Activated T-cell treated with anti-CD3 and anti-CD28 coated beads, Interleukin-2, amount 50 U/mL, for 72 hours (primary cell): ENCODE measurements at places on chromosomes 12 and 14.

- no peaks in the 10 kb centered on the region for H3K4me1 ChIP-seq
- no peak for DNase-seq
- H3K27ac ChIP-seq, result no peak overlapping the region
- no peaks in the 10 kb centered on the region for H3K27me3 ChIP-seq
- H3K36me3 ChIP-seq, result no peaks in the 10 kb centered on the region
Observed at GRCh38 chr12:117564881-117565280, 203.5 kb upstream of the NOS1 start.

- H3K27me3 ChIP-seq, result no peaks in the 10 kb centered on the region
- H3K27ac ChIP-seq, result no peak overlapping the region
- DNase-seq, result no peak
- no peak overlapping the region for H3K4me3 ChIP-seq
- H3K36me3 ChIP-seq, result no peaks in the 10 kb centered on the region
Observed at GRCh38 chr12:31368666-31369361, 42.9 kb upstream of the SINHCAF start.

DNA sequence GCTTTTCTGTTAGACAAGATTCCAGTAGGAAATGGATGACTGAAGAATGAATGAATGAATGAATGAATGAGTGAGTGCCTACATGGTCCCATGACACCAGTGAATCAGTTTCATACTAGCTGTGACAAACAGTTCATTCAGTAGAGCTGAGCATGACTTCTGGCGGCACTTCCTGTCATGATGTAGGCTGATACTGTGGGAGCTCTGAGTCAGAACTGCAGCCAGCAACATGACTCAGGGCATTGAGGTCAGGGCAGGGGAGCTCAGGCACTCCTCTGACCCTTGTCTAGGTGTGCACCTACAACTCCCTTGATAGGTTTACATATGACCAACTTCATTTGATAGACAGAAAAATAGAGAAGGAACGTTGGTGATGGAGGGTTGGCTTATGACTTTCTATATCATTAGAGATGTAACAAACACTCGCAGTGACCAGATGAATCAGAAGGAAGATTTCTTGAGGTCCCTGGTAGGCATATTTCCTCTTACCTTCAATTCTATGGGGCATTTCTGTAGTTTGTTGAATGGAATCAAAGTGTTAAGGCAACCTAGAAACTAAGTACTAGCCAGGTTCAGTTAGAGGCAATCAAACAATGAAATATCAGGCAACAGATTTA is 139.3 kb upstream of the ARHGAP5 start:
- H3K27ac ChIP-seq, result peak overlapping the region; percentile 24
- peak; percentile 81 for DNase-seq
- H3K27me3 ChIP-seq, result peaks cover 6% of the 10 kb centered on the region
- H3K36me3 ChIP-seq, result no peaks in the 10 kb centered on the region
- peak overlapping the region; percentile 36 for H3K4me3 ChIP-seq

- H3K27me3 ChIP-seq, result peaks cover 5% of the 10 kb centered on the region
- H3K4me3 ChIP-seq, result no peak overlapping the region
- DNase-seq, result no peak
- no peaks in the 10 kb centered on the region for H3K36me3 ChIP-seq
- H3K27ac ChIP-seq, result no peak overlapping the region
Observed at GRCh38 chr12:131095826-131096680, 142.3 kb downstream of the ADGRD1 start.

DNA sequence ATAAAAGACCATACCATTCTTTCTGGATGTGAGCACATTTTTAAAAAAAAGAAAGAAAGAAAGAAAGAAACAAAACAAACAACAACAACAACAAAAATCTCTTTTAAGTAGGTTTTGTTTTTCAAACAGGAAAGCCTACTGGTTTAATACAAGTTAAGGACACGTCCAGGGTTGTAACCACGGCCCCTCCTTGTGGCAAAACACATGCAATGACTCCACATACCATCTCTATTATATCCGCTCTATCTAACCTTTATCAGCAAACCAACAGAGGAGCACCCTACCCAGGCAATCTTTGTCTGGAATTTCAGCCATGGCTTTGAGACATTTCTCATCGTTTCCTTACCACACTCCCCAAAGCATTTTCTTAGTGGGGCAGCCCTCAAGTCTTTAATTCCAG is 360.5 kb upstream of the TMPO start:
- no peaks in the 10 kb centered on the region for H3K27me3 ChIP-seq
- no peak overlapping the region for H3K4me3 ChIP-seq
- H3K4me1 ChIP-seq, result no peaks in the 10 kb centered on the region
- H3K27ac ChIP-seq, result no peak overlapping the region
- H3K36me3 ChIP-seq, result no peaks in the 10 kb centered on the region

DNA sequence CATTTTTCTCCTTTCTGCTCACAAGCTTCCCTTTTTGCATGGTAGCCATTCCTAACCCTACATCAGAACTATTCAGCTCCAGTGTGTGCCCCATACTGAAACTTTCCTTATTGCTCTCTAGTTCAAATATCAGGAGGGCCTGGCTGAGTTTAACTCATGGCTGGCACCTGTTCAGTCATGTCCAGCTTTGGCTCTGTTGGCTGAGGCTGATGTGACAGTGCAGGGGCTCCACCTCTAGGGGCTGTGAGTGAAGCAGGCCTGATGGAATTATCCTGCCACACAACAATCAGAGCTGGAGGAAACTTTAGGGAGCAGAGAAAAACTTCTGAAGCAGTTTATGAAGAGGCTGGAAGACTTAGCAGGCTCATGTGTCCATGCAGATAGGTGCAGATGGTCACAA is 8.5 kb downstream of the COQ6 start:
- peak overlapping the region; percentile 20 for H3K27ac ChIP-seq
- H3K4me1 ChIP-seq, result no peaks in the 10 kb centered on the region
- no peaks in the 10 kb centered on the region for H3K27me3 ChIP-seq
- H3K4me3 ChIP-seq, result no peak overlapping the region
